ENCODE measurements at places on chromosomes 11 and 22.
A peak's percentile ranks its signal among the peaks of the same experiment; 100 is the strongest.

DNA sequence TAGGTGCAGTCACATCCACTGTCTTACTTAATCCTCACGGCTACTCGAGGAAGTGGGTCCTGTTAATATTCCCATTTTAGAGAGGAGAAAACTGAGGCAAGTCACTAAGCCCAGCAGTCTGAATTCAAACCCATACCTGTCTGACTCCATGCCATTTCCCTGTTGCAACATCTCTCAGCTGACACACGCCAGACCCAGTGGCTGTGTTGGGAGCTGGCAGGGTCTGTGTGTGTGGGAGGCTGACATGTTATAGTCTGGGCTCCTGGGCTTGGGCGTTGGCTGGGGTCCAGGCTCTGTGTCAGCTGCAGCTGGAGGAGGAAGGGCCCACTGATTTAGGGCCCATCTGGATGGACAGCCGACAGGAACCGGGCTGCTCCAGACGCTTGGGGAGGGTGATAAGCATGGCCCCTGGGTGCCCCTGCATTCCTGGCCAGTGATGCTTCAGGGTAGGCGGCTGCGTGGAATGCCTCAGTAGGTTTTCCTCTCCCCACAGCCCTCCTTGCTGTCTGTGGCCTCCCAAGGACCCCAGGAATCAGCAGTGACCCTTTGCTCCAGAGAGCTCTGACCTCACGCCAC, 562.5 kb downstream of the MN1 start:
- DNase-seq, result peak; percentile 87

DNA sequence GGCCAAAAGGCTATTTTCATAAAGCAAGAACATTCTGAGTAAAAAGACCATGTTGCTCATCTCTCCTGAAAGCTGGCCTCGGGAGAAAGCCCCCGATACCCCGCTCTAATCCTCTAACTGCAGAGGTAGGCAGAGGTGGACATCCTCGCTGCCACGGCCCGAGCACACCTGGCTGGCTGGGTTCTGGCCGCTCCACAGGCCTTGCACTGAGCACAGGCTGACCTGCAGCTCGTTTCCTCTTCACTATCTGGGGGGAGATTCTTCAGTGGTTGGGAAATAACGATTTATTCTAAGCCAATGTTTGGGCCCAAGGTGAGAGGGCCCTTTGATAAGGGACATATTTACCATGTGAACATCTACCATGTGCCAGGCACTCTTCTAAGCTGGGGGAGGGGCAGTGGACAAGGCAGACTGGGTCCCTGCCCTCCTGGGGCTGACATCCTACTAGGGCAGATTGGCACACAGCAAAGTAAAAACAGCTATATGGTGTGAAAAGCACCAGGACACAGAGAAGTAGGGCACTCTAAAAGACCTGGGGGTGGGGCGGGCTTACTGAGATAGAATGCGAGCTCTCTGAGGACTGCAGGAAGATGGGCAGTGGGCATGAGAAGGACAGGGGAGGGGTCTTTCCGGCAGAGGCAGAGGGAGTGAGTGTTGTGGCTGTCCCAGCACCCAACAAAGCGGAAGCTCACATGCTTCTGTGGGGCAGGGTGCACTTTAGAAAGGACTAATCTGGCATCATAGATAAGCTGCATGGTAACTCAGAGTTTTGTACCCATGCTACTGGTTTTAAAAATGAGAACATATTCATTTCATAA, 65.5 kb upstream of the ARFGAP3 start:
- no peak for DNase-seq

DNA sequence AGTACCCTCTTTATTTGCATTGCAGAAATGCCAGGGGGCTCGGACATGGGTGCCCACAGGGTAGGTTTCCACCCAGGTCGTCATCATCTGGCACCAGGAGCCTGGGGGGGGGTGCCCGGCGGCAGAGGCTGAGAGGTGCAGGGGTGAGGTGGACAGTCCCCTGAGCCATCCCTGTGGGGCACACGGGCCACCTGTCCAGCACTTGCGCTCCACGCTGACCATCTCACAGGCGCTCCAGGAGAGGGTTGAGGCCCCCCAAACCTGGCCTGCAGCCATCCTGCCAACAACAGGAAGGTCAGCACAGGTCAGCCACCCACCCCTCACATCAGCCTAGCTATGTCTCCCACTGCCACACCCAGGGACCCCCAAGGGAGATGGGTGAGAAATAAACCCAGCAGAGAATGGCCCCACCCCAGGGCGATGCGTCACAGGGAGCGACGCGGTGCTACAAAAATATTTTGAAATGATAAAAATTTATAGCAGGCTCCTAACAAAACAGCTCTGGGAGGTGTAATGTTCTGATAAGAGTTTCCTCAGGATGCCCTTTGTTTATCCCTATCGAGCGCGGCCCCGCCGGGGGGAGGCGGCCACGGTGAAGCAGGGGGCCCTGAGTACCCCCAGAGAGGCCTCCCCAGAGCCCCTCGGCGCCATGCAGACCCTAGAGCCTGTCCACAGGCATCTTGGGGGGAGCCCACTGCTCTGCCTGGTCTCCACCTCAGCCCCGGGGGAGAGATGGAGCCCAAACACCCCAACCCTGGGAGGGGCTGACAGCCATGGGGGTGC, 21.0 kb upstream of the GNB1L start:
- DNase-seq, result peak; percentile 42

DNA sequence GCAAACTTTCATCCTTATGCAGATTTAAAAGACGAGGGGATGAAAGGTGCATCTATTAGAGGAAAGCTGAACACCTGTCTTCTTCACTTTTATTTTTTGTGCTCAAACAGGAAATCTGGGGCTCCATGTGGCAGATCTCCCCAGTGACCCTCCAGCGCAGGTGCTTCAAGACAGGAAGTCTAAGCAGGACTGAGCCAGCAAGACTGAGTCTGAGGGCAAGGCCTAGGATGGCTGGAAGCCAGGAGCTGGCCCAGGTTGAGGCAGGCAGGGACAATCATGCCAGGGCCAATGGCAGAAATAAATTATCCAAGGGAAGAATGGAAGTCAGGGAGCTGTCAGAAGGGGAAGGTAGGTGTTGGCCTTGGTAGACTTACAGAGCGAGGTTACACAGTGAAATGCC, 101.1 kb upstream of the SPON1 start:
- no peak for DNase-seq

GRCh38 chr22:20573833-20574615, 66.6 kb downstream of the MED15 start:
- no peak for DNase-seq

DNA sequence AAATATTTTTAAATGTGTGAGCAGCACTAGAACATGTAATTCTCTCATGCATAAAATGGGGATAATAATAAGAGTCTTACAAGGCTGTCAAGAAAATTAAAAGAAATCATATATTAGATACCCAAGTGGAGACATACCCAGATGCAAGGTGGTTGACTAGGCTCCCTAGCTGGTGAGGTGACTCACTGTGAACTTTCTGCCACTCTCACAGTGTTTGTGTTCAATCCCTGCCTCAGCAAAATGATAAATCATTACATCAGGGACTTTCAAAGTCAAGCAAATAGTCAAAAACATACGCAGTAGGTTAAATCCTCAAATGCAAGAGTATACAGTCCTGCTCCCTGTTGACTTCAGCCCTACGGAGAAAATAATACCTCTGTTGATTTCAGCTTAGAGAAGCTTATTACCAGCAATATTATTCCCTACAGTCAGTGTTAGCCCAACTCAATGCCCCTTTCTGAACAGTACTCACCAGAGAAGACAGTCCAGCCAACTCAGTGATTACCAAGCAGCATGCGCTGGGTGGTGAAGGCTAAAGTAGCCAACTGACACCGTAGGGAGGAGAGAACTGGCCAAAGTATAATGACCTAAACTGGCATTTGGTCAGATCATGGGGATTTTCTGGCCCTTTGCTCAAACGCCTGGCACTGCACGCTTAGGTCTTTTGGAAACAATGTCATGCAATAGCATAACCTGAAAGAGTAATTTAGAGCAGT, 73.1 kb upstream of the BARX2 start:
- DNase-seq, result no peak

DNA sequence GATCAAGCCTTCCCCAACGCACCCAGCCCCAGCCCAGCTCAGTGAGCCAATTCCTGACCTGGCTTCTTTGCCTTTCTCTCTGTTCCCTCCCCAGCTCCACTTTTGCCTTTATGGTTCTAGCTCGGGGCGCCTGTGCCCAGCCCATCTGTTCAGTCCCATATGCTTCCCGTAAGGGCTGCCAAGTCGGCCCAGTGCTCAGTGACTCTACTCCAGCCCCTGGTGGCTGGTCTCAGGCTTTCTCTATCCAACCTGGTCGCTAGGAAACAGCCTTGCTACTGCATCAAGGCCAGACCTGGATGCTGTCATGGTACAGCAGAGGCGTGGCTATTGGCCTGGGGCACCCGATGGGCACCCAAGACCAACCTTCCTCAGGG, 178.0 kb downstream of the DSCAML1 start:
- DNase-seq, result peak; percentile 69

DNA sequence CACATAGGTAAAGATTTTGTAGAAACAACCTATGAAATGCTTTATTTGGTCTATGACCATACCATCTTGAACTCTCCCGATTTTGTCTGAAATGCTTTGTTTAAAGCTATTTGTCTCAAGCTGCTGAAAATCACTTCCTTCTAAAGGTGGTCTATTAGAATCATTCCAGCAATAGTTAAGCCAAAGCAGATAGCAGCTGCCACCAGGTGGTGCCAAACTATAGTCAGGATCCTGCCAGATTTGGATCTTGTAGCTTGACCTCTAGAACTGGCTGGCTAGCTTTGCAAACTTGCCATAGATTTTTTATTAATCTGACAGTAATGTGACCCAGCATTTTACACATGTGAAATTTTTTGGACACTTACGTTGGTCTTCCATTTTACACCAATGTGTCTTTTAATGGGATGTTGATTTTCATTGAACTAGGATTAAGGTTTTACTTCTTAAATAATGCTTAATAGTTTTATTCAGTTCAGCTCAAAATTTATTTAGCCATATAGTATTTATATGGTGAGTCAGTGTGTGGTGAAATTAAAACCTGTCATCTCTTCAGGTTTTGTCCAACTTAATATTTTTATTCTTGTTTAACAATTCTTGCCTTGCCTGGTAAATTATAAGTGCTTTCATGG, 19.7 kb downstream of the CTR9 start:
- peak; percentile 49 for DNase-seq

DNA sequence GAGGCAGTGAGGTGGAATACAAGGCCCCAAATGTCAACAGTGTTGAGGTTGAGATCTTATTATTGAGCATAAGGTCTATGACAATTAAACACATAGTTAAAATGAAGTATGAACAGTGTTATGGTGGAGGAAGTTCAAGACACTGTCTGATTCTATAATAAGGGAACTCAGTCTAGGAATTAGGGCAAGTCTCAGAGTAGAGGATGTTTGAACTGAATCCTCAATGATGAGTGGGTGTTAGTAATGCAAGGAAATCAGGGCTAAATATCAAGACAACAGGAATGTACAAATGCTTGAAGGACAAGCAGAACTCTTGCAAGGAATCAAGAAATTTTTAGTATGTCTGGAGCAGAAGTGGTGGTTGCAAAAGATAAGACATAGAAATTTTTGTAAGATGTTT, 53.0 kb downstream of the CWC15 start:
- no peak for DNase-seq

- peak; percentile 18 for DNase-seq
Observed at GRCh38 chr22:33829546-33830280, 90.6 kb downstream of the LARGE1 start.

- DNase-seq, result peak; percentile 11
Observed at GRCh38 chr22:38504731-38505540, 1.2 kb downstream of the DDX17 start.

DNA sequence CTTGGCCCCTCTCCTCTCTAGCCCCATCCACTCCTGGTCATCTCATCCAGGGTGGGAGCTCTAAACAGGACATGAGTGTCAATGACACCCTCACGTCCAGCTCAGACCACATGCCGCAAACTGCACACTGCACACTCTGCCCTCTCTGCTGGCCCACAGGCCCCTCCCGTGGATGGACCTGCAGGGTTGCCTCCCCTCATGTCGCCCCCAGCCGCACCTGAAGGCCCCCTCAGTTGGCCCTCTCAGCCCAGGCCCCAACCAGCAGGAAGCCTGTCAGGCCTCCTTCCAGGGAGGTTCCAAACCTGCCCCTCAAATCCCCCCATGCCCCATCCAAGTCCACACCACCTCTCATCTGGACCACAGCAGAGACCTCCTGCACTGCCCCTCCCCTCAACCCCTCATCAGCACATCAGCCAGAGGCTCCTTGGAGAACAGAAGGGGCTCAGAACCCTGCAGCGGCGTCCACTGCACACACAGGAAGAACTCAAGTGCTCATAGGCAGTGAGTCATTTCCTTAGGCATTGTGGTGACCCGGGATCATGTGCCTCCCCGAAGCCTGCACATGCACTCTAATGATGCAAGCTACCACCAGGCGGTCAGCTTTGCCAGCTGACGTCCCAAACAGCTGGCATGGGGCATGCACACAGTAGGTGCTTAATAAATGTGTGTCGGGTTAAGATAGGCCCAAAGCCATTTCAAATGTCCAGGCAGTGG, 12.9 kb upstream of the CDKN1C start:
- no peak for DNase-seq

DNA sequence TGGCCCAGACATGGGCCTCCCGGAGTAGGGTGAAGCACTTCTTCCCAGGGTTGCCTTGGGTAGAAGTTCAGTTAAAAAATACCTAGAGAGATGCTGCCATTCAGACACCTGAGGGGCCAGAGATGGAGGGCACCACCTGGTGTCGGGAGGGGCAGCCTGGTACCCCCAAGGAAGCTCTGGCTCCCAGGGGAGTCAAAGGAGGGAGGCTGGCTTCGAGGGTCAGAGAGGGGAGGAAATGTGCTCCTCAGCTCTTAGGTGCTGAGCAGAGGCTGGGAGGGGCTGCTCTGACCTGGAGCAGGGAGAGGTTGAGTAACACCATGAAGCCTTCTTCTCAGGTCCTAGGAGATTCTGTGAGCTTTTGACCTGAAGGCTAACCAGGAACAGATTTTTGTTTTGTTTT, 1.1 kb downstream of the USP35 start:
- no peak for DNase-seq

GRCh38 chr22:30182350-30182745, 64.2 kb downstream of the LIF start:
- no peak for DNase-seq

DNA sequence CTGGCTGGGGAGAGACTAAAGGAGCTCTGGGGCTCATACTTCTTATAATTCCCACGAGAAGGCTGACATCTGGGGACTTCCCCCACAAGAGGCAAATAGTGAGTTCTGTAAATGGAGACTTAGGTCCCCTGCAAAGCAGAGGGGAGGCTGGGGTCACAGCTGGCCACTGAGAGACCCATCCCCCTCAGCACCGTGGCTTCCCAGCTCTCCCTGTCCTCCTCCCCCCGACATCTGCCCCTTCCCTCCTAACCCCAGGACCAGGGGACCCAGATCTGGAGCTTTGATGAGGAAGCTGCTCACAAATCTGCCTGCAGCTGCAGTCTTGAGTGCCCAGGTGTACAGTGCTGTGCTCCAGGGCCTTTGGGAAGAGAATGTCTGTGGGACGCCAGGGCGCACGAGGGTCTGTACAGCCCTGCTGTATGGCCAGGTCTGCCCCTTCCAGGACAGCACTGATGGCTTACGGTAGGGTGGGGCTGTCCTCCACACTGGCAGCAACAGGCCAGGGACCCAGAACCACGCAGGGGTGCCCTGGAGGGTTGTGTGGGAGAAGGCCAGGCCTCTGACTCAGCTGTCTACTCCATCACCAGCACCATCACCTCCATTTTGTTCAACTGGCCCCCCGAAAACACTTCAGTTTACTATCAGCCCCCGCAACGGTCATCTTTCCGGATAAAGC, 1.1 kb downstream of the RGL4 start:
- no peak for DNase-seq

GRCh38 chr11:61883947-61884346, 7.4 kb downstream of the FADS3 start:
- no peak for DNase-seq

Data from SK-N-SH (cell line).